ENCODE measurements at places on chromosomes 16 and 17.

DNA sequence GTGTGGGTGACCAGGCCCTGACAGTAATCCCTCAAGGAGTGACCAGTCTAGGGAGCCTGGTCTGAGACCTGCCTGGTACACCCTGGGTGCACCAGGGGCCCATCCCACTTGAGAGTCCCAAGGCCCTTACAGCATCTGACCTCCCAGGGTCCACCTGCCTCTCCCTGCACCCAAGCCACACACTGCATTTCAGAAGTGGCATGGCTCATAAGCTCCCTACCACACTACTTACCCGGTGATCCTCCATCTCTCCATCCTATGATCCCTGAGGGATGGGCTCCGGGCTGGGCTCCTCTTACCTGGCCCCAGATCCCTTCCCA lies 40.6 kb downstream of the LGALS9 start:
- DNase-seq: no peak

GRCh38 chr17:45266372-45266926 lies 4.6 kb upstream of the SPATA32 start:
- no peak for DNase-seq

DNA sequence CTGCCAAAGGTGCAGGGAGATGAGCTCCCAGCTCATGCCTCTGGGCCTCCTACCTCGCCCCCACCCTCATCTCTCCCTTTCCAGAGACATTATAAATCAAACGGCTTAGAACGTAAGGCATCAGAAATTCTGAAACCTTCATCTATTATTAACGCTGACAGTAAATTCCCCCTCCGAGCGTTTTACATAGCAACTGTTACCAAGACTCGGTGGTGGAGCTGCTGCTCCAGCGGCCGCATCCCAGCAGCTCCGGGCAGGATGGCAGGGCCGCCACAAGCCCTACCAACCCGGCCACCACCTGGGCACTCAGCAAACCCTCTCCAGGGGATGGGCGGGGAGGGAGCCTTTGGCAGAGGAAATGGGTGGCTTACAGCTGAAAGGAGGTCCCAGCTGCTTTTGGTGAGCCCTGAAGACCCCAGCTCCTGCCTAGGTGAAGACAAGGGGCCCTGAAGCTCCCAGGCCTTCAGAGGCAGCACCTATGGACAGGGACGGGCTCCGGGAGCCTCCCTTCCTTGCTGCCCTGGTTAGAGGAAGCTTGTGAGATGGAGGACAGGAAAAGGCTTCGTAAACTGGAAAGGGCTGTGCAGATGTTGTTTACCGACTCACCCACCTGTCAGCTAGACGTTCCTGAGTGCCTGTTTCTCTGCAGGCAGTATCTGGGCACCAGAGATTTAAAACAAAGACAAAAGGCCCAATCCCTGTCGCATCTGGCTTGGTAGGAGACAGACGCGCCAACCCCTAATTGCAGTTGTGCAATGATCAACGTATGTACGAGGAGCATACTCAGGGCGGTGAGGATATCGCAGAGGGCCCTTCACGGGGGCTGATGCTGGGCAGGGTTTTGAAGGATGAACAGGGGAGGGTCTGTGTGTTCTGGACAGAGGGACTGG lies 76.9 kb downstream of the RAI1 start:
- DNase-seq: no peak

GRCh38 chr17:79795795-79796443 lies 958 bp downstream of the CBX8 start:
- no peak for DNase-seq

- DNase-seq: no peak
Measured at GRCh38 chr17:63493411-63493810, 16.6 kb downstream of the ACE start.

- DNase-seq: no peak
Measured at GRCh38 chr16:49833085-49833484, 22.8 kb downstream of the ZNF423 start.

DNA sequence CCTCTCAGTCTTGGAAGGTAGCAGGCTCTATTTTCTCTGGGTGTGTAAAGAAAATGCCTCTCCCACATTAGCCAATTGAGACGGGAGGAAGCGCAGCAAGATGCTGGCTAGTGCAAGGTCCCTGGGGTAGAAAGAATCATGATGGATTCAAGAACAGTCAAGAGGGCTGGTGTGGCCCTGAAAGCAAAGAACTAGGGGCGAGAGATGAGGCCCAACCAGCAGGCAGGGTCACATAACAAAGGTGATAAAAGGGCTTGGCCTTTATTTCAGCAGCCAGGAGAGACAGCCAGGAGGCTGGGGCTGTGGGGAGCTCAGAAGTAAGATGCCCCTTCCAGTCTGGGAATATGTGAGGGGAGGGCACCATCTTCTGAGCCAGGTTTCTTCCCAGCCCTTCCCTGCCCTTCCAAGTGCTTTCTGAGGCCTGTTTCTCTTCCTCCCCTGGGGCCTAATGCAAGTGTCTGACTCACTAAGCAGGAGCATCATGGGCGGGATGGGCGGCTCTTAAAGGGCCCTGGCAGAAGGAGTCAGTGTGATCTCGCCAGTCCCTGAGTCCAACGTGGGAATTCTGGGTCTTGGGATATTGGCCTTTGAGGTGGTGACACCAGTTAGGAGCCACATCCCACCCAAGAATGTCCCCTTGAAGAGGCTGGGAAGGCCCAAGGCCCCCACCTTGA lies 3.9 kb upstream of the NLRC5 start:
- DNase-seq: no peak

- no peak for DNase-seq
Measured at GRCh38 chr16:75485230-75486013, 9.8 kb downstream of the CHST6 start.

- no peak for DNase-seq
Measured at GRCh38 chr16:89599451-89599858, 14.0 kb upstream of the DPEP1 start.

DNA sequence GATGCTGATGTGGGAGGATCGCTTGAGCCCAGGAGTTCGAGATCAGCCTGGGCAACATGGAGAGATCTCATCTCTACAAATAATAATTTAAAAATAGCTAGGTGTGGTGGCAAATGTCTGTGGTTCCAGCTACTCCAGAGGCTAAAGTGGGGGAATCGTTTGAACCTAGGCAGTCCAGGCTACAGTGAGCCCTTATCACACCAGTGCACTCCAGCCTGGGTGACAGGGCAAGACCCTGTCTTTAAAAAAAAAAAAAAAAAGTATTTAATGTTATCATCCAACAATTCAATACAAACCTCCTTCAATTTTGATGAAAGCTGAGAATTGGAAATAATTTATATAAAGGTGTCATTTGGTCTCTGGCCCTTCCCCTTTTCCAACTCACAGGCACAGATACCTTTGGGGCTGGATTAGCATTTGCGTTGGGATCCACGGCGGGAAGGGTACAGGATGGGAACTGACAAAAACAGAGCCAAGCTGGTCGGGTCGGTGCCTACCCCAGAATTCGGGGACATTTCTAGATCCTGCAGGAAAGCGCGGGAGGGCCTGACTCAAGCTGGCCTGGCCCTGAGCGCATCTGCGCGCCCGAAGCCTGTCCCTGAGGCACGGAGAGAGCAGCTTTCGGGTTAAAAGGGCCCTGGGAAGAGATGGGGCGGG lies 860 bp upstream of the DCAF7 start:
- no peak for DNase-seq

DNA sequence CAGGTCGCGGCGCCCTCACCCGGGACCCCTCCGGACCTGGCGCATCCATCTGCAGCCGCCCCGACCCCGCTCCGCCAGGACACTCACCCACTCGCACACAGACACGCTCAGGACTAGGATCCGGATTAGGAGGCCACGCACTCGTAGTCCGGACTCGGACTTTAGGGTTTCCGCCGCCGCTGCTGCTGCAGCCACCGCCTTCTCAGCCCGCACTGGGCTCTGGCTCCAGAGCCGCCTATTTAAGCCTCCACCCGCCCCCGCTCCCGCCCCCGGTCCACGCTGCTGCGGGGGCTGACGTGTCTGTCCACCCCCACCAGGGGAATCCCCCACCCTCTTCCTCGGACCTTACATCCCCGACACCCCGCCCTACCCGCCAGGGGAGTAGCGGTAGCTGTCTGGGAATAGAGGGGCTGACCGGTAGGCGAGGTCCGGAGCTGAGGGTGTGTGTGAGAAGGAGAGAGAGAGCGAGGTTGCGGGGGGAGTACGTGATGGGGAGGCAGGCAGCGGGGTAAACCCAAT lies at the start of gene RRAD:
Gene RRAD (minus strand): TSS at position 214 of the 519 bp plus-strand sequence. CDS start 356 bp downstream, outside the sequence.
- DNase-seq: no peak

GRCh38 chr17:68400404-68400735 lies 56.9 kb downstream of the WIPI1 start:
- DNase-seq: no peak

Measured in activated CD4-positive, alpha-beta T cell treated with anti-CD3 and anti-CD28 coated beads, Interleukin-2, amount 50 U/mL, for 4 hours (primary cell).